ENCODE measurements at places on chromosomes 11 and 22.

GRCh38 chr11:125132596-125132995 lies 21.2 kb upstream of the TMEM218 start:
- DNase-seq = no peak

GRCh38 chr11:8577791-8578581 lies 16.0 kb downstream of the STK33 start:
- DNase-seq = no peak

DNA sequence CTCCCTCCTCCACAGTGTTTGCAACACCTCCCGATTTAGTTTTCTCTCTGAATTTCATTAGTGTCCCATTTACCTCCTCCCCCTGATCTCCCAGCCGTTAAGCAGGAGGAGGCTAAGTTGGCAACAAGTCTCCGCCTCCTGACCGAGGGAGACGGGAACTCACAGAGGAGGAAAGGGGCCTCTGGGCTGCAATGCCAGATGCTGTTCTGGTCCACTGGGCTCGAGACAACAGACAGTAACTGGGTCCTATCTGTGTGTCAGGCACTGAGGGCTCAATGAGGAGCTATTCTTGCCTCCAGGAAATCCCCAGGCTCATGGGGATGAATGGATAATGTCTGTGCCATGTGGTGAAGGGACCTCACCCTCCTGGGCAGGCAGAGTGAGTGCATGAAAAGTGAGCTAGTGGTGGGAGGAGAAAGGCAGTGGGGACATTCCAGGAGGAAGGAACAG lies 228.1 kb downstream of the TENM4 start:
- no peak for DNase-seq

- no peak for DNase-seq
Observed at GRCh38 chr22:27892811-27893210, 26.2 kb downstream of the PITPNB start.

GRCh38 chr11:134438542-134439537 lies 26.8 kb upstream of the B3GAT1 start:
- DNase-seq = no peak

DNA sequence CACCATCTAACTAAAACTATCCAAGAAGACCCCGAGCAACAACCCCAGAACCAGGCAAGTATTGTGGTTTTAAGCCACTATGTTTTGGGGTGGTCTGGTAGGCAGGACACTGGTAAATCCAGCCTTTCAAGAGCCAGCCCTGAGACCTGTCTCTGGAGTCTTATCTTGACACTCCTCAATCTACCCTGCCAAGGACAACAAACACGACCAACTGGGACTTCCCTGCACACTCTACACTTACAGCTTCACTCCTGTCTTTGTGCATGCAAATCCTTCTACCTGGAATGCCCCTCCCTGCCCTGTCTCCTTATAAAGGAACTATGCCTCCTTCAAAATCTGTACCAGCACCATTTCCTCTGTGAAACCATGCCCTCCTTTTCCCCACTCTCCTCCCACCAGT lies 107.3 kb downstream of the RPL27A start:
- DNase-seq = no peak

DNA sequence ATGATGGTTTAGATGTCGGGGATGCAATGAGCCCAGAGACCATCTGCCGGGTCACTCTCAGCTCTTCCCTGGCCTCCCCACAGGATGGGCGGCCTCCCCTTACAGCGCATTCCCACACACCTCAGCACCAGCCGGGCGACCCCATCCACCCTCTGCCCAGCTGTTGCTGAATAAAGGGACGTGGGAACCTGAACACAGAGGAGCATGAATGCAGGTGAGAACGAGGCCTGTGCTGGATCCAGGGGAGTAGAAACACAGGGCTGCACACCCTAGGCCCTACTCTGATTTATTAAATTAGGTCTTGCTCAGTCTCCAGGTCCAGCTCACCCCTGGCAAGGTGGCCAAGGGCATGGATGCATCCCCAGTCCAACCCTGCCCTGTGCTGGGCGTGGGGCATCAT lies 180.5 kb downstream of the CTTN start:
- no peak for DNase-seq

DNA sequence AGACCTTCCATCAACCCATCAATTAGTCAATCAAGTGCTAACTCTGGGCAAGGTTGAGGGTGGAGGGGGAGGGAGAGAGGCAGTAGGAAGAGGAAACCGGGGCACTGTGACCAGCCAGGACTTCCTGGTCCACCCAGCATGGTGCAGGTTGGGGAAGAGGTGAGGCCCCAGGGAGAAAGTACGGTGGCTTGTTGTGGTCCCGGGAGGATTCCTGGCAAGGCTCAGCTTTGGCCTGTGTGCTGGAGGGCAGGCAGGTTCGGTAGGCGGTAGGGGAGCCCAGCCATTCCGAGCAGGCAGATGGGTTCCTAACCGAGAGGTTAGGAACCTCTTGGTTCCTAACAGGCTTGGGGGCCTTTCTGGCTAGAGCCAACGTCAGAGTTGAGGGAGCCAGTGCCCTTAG lies 10.8 kb downstream of the ST14 start:
- DNase-seq = no peak

DNA sequence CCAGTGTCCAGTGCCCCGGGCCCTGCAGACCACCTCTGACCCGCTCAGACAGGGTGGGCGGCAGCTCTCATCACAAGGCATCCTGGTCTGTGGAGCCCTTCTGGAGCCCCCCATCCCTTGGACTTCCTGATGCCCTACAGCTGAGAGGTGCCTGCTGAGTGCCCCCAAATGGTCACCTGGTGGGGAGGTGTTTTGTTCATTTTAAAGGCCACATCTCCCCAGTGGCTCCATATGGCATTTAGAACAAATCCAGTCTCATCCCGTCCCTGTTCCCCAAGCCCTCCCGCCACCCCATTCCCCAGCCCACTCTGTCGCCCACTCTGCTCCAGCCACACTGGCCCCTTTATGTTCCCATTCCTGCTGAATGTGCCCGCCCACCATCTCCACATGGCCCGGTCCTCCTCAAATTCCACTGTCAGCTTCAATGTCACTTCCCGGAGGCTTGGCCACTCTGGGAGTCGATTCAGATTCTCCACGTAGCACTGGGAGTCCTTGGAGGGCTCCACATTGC lies 32.8 kb downstream of the OSBPL5 start:
- no peak for DNase-seq

GRCh38 chr22:34866495-34867131 lies 199.3 kb upstream of the ISX start:
- DNase-seq = no peak

GRCh38 chr22:44913198-44913983 lies 96.4 kb downstream of the PHF21B start:
- no peak for DNase-seq

GRCh38 chr11:11669233-11669846 lies 47.5 kb upstream of the GALNT18 start:
- DNase-seq = no peak

Data from effector CD8-positive, alpha-beta T cell (primary cell).